AG09309 (cell line): ENCODE measurements at places on chromosomes 5 and 9.

DNA sequence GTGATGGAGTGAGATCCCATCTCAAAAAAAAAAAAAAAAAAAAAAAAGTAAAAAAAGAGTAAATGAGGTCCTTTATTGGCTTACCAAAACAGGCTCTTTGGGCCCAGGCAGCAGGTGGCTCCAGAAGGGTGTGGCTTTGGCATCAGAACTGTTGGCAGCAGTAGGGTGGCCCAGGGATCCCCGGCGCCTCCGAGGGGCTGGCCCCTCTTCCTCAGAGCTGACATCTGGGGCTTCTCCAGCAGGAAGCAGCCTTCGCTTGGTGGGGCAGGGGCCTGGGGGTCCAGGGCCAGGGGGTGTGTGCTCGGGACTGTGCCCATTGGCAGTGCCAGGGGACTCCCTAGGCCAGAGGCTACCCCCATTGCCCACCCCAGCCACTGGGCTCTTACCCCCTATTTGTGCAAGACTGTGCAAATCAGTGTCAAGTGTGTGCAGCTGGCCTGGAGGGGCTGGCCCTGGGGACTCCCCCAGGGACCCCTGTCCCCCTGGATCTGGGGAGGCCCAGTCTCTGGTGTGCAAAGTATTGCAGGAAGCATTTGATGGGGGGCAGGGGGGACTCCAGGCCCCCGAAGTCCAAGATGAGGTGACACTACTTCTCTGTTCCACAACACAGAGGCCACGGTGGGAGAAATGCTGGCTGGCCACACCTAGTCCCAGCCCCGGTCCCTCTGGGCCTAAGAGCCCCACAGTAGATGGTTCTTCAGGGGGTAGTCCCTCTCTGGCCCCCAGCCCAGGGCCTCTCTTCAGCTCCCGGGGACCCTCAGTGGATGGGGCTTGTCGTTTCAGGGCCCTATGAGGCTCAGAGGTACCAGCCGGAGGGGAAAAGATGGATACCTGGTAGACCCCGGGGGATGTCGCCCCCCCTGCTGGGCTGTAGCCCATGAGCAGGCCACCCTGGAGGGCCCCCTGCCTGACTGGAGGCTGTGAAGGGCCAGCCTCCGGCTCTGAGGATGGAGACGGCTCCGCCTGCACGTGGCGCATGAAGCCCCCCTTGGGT is 4.7 kb upstream of the STOML2 start:
- DNase-seq, result no peak

DNA sequence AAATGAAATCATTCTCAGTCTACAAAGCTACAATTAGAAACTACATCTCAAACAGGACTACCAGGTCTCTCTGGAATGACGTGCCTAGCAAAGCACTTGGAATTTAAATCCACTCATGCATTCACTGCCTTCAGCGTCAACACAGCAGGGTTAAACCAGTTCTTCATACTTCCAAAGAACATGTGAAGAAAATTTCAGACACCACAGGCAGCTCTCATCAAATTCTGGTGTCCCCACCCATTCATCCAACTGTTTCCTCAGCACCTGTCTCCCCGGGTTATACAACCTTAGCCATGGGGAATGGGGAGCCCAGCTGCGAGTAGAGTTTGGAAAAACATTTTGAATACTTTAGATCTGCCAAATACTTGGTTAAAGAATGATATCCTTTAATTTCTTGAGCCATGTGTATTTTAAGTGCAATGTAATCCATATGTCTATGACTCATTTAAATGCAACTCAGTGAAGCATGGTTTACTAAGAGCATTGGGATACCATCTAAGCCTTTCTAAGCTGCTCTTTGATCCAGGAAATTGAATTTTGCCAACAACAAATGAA is 17.5 kb downstream of the ADAM19 start:
- peak; percentile 39 for DNase-seq

- DNase-seq, result no peak
Observed at GRCh38 chr5:170746961-170747340, 36.6 kb upstream of the GABRP start.

GRCh38 chr9:75438716-75439115 is 350.4 kb downstream of the OSTF1 start:
- no peak for DNase-seq

DNA sequence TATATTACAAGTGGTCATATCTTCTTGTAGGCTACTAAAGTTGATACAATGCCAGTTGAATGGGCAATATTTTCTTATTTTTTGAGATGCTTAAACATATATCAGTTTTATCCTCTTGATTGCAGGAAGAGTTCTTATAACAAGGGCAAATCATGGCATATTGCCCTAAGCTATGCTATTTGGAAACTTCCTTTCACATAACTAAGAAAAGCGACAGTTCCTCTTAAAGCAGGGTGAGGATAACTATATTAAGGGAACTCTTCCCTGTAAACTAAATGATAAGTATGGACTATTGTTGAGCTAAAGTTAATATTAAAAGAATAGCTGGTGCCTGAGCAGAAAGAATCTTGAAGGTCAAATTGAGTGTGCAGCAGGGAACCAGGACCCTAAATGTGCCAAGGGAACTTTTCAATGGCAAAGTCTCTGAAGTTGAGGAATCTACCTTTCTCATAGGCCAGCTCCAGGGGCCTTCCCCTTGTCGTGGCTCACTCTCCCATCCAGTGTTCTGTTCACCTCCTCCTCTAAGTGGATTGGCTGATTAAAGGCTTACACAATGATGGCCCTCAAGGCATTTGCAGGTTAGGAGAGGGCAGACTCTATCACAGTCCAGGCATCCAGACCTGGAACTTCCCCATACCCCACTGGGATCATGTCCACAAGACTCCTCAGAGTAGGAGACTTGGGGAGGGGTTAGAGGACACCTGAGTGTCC is 26.8 kb downstream of the FYB1 start:
- no peak for DNase-seq

GRCh38 chr9:5191985-5192384 is 6.5 kb upstream of the INSL6 start:
- DNase-seq, result no peak

- no peak for DNase-seq
Observed at GRCh38 chr5:134139891-134140469, 25.5 kb downstream of the TCF7 start.

DNA sequence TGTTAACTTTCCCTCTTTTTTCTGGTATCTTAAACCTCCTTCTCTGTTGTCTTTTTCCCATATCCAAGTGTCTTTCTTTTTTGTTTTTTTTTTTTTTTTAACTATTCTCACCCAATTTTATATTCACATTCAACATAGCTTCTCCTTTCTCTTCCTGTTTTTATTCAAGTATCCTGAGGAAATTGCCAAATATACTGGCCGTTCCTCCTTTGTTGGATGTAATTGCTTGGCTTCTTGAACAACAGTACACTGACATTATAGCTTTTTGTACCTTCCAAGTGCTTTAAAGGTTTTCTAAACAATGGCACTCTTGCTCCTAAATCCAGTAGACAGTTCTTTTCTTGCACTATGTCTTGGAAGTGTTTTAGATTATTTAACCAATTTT is 1146.8 kb downstream of the MAT2B start:
- no peak for DNase-seq

DNA sequence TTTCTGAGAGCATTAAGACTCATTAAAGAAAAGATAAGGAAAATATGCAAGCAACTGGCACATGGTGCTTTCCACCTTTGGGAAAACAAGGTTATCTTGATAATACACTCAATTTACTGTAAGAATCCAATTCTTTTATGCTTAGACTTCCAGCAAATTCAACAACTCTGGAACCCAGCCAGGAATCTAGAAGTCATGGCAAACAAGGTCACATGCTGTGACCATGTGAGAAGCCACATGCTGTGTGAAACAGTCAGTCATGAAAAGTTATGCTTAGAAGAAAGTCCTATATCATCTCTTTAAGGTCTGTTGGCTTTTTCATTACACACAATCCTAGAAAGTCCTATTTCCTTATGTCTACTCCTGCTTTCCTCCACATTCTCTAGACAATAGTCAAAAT is 581.8 kb upstream of the C9orf72 start:
- no peak for DNase-seq

DNA sequence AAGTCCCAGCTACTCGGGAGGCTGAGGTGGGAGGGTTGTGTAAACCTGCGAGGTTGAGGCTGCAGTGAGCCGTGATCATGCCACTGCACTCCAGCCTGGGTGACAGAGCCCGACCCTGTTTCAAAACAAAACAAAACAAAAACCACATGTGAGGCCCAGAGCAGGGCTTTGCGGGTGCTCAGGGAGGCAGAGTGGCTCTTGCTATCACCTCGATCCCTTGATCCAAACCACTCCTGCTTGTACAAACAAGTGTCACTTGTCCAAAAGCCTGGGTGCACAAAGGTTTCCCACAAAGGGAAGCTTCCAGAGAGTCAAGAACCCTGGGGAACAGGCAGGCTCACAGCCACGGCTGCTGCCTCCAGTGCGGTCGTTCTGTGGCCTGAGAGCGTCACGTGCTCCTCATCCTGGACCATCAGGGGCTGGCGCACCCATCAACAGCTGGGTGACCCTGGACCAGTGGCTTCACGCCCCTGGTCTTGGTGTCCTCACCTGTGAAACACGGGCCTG is 162.7 kb downstream of the C9orf50 start:
- no peak for DNase-seq

DNA sequence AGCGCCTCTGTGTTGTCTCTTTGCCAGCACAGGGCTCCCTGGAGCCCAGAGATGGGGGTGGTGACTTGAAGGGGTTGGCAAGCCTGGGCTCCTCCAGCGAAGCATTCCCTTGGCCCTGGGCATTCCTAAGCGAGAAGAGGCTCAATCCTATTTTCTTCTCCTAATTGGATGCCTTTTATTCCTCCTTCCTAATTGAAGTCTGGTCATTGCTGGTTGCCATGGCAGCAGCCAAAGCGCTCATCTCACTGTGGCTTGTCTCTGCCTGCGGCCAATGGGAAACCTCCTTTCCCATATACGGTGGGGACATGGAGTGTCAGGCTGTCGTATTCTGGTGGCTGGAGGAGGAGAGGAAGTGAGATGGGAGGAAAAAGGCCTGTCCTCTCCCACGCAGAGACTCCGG is 52.3 kb upstream of the RARS1 start:
- no peak for DNase-seq

DNA sequence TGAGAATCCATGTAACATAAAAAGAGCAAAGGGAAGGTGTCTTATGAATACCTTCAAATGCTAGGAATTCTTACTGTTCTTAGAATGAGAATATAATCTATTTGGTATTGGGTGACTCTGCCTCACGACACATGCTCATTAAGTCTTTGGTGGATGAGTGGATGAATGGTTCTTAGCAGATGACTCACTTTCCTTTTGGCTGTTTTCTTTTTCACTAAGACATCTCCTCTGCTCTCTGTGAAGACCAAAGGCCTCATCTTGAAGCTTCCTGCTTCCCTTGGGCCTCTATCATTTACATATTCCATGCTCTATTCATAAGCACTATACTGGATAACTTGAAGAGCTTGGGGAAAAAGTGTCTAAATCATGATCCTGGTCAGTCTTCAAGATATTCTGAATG is 468.1 kb downstream of the SPATA31D1 start:
- peak; percentile 21 for DNase-seq
